ENCODE measurements at places on chromosomes 11 and 22. TPM values are rescaled to one million over a fixed set of nuclear protein-coding genes. Genes with fewer than 3 reads are reported as not detected.

DNA sequence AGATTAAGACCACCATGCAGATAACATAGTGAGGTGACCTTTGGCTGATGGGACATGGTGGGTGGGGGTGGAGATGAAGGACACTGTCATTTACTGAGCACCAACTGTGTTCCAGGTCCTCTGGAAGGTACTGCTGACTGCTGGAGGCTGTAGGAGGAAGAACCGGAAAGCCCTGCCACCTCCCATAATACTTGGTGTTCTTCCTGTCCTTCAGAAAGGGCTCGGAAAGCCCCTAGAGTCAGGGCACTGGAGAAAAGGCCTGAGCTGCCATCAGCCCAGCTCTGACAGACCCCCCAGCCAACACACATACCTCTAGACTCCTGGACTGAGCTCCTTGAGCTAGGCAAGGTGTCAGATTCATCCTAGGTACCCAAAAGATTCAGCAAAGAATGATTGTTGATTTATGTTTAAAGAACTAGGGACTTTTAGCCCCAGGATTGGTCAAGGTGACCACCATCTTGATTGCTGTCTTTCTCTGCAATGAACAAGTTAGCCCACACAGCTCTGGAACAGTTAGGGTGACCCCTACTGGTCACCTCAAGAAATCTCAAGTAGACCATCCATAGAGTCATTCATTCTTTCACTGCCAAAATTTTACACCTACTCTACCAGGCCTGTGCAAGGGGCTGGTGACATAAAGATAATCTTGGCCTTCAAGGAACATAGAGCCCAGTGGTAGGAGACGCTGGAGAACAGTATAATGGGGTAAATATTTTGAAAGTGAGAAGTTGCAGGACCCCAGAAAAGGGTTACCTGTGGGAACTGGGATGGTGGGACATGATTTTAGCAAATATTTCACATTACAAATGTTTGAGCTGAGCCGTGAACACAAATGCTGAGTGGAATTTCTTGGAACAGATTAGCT lies 39.4 kb downstream of the IRAG1 start:
- no peak for DNase-seq

DNA sequence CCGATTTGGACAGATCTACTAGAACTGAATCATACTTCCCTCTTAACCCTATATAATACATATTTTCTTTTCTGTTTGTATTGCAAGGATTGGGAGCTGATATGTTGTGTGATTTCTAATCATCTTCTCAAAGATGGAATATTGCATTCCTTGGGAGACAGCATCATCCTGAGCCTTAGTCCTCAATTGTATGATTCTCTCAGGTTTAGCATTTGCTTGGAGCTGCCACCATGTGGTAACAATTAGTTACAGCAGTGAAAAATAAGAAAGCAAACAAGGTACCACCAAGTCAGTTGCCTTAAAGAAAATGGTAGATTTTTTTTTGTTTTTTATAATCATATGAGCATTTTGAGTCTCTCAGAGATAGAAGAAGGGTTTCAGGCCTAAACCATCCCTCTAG lies 11.9 kb downstream of the SNX19 start:
- DNase-seq = no peak

DNA sequence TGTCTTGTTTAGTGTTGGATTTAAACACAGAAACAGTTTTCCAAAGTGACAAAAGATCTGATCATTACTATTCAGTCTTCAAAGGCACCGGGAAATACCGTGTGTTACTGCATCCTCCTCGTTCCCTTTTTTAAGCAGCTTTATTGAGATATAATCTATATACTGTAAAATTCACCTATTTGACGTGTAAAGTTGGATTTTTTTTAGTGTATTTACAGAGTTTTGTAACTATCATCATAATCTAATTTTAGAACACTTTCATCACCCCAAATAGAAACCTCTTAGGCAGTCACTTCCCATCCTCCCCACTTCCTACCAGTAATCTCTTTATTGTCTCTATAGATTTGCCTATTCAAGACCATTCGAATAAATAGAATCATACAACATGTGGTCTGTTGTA lies 1.4 kb downstream of the ANO5 start:
- no peak for DNase-seq

Gene FLRT1
- total RNA-seq = 0.35 TPM

Gene SAA4
- total RNA-seq = not detected

- no peak for DNase-seq
These were observed 7.5 kb downstream of the ELMOD1 start for GRCh38 chr11:107598225-107599139.

DNA sequence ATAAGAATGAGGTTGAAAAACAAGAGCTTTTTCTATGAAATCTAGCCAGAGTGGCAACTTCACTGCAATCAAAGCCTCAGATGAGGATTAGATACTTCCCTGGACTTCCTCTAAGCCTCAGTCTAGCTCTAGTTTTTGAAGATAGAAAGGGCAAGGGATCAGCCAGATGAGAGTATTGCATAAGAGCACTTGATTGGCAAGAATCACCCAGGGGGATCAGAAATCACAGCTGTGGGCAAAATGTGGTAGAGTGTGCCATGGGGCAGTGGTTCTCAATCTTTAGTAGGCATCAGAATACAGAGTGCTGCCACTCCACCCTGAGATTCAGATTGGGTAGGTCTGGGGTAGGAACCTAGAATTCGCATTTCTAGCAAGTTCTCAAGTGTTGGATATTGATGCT lies 82.4 kb downstream of the EXT2 start:
- DNase-seq = no peak

GRCh38 chr11:5380740-5381342 lies 2.8 kb upstream of the OR51M1 start:
- DNase-seq = no peak

Gene TAF1D
- 28.2 TPM for total RNA-seq

GRCh38 chr22:48051796-48052620 lies 1289.6 kb downstream of the TBC1D22A start:
- DNase-seq = no peak

DNA sequence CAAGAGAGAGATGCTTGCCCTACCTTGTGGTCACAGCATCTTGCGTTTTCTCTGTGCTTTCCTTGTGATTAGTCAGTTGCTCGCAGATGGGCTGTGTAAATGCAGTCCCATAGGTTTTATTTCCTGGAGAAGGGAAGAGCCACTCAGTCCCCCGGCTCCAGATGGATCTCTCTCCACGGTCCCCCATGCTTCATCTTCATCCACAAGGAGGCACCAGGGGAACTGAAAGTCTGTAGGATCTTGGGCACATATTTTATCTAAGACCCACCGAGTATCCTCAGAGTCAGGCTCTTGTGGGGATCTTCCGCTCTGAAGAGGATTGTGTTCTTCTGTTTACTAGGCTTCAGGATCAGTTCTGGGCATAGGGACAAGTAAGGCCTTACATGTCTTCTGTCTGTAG lies 66.8 kb upstream of the E2F8 start:
- no peak for DNase-seq

Gene PPFIBP2
- total RNA-seq = 26.5 TPM

GRCh38 chr11:16293204-16293681 lies 63.1 kb downstream of the SOX6 start:
- no peak for DNase-seq

GRCh38 chr22:33274214-33275072 lies 216.3 kb upstream of the SYN3 start:
- no peak for DNase-seq

DNA sequence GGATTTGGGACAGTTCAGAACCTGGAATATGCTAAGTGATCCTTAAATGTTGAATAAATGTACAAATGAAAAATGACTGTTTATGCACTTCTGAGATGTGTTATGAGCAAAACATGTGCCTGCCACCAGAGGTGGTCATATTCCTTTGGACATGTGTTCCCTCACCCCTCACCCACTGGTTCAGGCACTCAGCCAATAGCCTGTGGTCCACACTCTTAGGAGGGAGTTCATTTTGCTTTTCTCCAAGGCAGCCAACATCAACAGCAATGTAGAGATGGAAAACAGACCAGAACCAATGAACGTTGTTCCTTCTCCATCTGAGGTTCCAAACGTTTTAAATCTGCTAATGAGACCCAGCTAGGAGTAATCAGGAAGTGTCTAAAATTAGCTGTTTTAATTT lies 44.0 kb downstream of the RPUSD4 start:
- DNase-seq = no peak

DNA sequence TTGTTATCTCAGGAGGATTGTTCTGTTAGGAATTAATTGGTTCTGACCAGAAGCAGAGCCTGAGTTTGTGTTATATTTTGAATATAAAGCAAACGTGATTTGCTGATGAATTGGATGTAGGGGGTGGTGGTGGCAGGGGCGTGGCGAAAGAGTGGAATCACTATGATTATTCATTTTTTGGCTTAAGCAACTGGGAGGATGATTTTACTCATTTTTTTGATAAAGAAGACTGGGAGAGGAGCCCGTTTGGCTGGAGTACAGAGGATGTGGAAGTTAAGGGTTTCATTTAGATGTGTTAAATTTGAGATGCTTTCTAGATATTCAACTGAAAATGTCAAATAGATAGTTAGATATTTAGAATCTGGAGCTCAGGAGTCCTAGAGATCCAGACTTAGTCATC lies 83.4 kb upstream of the MYO18B start:
- no peak for DNase-seq

- peak; percentile 27 for DNase-seq
These were observed 6.4 kb downstream of the BAIAP2L2 start for GRCh38 chr22:38104084-38104483.

- no peak for DNase-seq
These were observed 38.1 kb upstream of the PCF11 start for GRCh38 chr11:83118814-83119213.

DNA sequence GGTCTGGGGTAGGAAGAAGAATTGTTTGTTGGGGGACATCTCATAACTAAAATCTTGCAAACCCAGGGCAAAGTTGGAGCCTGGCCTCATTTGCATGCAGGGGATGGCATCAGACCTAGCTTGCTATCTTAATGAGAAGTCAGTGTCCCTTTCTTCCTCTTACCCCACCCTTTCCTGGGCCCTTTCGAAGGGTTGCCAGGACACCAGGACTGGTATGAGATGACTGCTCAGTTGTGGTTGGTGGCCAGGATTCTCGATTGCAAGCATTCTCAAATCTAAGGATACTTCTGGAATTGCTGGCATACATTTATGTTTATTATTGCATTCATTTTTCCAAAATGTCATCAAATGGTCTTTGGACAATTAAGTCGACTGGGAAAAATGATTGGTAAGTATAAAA lies 131.0 kb downstream of the SLC1A2 start:
- DNase-seq = no peak

DNA sequence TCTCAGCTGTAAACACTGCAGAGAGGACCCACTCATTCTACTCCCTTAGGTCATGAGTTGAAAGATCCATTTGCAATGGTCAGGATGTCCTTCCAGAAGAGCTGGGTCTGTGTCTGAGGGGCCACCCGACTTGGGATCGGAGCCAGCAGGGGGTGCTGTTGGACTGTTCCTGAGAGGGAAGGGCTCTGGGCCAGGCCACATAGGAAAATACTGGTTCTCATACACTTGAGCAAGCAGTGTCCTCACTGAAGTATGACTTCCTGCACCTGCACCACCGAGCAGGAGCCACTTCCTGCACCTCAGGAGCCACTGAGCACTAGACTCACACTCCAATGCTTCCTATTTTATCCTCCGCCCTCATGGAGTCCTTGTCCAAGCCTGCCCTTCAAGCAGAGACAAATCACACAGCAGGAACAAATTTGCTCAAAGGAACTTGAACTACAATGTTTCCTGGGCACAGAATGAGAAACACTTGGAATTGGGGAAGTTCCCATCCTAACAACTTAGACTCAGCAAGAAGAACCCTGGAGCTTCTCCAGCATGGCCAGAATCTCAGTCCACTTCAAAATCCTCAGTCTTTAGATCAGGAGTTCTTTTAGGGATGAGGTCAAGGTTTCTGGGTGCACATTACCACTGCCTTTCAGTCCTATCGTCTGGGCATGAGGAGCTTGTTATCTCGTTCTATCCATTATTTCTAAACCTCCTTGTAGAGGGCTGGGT lies 36.6 kb upstream of the VPREB1 start:
- peak; percentile 70 for DNase-seq

Gene SRSF8
- 18.2 TPM for total RNA-seq

GRCh38 chr11:108663154-108663877 lies 1.6 kb upstream of the DDX10 start:
- DNase-seq = no peak

Gene ZNF214
- total RNA-seq = 1.9 TPM

DNA sequence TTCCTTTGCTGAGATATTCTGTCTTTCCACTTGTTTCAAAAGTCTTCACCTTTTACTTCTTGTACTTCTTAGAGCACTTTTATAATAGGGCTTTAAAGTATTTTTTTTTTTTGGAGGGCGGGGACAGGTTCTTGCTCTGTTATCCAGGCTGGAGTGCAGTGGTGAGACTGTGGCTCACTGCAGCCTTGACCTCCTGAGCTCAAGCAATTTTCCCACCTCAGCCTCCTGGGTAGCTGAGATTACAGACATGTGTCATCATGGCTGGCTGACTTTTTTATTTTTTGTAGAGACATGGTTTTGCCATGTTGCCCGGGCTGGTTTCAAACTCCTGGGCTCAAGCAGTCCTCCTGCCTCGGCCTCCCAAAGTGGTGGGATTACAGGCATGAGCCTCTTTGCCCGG lies 57.9 kb downstream of the DYNC2H1 start:
- DNase-seq = no peak

DNA sequence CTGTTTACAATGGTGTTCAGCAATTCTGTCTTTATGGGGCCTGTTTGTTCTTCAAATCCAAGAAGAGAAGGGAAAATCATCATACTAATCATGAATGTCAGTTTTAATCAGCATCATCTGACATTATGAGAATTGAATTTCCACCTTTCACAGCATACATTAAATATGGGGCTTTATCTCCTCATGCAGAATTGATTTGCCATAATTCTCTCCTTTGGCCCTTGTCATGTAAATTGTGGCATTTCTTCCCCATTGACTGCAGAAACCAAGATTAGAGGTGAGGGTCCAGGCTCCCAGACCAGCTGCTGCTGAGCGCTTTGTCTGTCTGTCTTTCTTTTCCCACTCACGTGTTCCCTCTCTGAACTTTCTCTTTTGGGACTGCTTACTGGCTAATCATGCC lies 232.1 kb upstream of the NAV2 start:
- no peak for DNase-seq

- DNase-seq = no peak
These were observed 100.6 kb upstream of the TENM4 start for GRCh38 chr11:79541466-79541865.

- DNase-seq = no peak
These were observed 29.8 kb upstream of the CREB3L1 start for GRCh38 chr11:46247659-46248058.

All from Right ventricle myocardium superior (tissue), 1 donor.